ENCODE measurements at places on chromosomes 7 and 10.

- DNase-seq: no peak
These were observed 108.8 kb upstream of the GSDME start for GRCh38 chr7:24866004-24866615.

GRCh38 chr7:43294080-43294630 lies 181.7 kb downstream of the HECW1 start:
- no peak for DNase-seq

GRCh38 chr7:90178679-90179278 lies 24.5 kb downstream of the STEAP1 start:
- no peak for DNase-seq

- no peak for DNase-seq
These were observed 192.5 kb upstream of the PRSS1 start for GRCh38 chr7:142556740-142557139.

- DNase-seq: no peak
These were observed 59.4 kb downstream of the SEMA3C start for GRCh38 chr7:80859272-80859970.

GRCh38 chr10:112805701-112806100 lies 144.3 kb upstream of the TCF7L2 start:
- DNase-seq: no peak

DNA sequence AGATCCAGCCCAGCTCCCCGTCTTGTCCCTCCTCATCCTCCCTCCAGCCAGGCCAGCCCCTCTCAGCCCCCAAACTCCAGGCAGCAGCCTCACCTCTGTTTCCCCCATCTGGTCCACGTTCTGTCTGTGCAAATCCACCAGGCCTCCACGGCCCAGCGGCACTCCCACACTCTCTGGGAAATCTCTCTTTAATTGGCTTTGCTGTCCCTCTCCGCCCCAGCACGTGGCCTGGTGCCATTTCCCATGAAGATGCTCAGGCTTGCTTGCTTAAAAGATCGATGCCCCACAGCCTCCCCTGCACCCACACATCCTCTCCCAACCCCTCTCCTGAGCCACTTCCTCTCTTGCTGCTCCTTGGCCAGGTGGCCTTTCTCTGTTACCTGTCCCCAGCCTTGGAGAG lies 39.3 kb downstream of the PRF1 start:
- no peak for DNase-seq

DNA sequence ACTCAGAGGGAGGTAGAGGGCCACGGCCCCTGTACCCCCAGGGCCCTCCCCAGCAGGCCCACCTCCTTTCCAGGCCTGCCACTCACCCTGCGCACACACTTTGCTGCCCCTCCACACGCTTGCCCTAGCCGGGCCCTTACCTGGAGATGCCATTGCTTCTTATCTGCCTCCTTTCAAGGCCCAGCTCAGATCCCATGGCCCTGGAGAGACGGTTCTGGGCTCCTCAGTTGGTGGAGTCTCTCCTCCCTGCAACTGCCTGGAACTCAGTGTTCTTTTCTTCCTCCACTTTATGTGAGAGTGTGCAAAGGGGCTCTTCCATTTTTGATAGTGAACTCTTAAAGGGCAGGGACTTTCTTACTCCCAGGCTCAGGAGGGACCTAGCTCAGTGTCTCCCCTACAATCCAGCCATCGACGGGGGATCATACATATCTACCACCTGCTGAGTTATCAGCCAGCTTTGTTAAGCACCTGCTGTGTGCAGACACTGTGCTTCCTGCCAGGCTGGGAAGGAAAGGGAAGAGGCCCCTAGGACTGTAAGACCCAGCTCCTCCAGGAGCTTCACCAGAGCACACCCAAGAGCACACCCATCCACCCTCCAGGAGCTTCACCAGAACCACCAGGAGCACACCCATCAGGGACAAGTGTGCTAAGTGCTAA lies 89.3 kb upstream of the MACROH2A2 start:
- no peak for DNase-seq

- no peak for DNase-seq
These were observed 25.4 kb downstream of the TLL2 start for GRCh38 chr10:96488161-96488935.

DNA sequence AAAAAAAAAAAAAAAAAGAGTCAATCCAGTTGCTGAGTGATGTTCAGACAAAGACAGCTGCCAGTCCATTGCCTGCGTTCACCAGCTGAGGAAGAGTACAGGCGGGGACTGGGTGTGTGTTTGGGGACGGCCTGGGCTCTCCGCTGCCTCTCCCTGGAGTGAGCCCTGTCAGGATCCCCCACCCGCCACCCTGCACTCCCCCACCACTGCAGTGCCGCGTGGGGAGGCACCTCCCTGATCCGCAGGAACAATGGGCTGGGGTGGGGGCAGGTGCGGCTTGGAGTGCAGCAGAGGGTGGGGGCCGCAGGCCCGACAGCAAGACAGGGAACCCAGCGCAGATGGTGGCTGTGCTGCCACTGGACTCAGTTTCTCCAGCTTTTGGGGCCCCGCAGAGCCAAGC lies 1.4 kb downstream of the HSPA12A start:
- no peak for DNase-seq

DNA sequence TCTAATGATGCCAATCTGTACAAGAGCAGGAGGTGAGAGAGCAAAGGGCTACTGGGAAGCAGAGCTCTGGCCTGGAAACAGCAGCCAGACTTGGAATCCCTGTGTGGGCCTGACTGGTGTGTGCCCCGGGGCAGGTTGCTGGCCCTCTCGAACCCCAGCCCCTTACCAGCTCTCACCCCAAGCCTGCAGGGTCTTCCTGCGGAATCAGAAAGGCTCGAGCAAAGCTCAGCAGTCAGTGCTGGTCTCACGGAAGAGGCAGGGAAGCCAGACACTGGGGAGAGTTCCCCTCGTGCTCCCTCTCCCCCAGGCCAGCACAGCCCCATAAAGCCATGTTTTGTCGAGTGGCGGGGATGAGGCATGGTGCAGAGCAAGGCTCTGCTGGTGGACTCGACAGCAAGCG lies 50.1 kb downstream of the POLR3A start:
- no peak for DNase-seq

GRCh38 chr10:73965890-73966768 lies 31.8 kb upstream of the VCL start:
- no peak for DNase-seq

DNA sequence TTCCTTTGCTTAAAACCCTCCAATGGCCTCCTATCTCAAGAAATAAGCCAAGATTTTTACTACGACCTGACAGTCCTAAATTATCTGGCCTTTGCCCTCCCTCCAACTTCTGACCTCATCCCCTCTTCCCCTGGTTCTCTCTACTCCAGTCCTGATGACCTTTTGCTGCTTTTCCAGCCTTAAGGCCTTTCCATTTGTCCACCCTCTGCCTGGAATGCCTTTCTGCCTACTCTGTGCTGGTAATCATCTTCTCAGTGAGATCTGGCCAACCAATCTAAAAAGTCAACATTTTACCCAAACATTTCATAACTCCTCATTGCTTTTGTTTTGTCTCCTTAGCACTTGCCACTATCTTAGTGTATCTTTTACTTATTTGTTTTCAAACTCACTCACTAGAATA lies 75.7 kb downstream of the VPS41 start:
- DNase-seq: no peak

DNA sequence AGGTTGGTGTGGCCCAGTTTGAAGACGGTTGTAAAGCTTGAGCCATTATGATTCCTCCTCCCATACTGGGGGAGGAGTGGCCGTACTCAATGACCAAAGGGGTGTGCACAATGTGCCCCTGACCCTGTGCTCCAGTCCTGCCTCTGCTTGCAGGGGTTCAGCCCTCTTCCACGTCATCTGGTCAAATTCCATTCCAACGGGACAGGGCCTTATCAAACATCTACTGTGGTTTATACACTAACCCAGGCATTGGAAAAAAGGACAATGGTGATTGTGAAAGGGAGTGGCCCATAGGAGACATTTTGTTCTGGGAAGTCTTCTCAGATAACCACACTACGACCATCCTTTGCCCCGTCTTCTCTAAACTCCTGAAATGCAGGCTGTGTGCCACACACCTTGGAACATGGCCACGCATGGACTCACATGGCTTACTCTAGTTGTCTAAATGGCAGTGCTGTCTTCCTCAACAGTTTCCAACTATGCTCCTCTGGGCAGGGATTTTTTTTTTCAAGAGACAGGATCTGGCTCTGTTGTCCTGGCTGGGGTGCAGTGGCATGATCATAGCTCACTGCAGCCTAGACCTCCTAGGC lies 103.0 kb downstream of the JCAD start:
- DNase-seq: no peak

GRCh38 chr10:109926825-109927224 lies 3.5 kb upstream of the XPNPEP1 start:
- no peak for DNase-seq

- no peak for DNase-seq
These were observed 5.5 kb downstream of the ANXA11 start for GRCh38 chr10:80199828-80200227.

DNA sequence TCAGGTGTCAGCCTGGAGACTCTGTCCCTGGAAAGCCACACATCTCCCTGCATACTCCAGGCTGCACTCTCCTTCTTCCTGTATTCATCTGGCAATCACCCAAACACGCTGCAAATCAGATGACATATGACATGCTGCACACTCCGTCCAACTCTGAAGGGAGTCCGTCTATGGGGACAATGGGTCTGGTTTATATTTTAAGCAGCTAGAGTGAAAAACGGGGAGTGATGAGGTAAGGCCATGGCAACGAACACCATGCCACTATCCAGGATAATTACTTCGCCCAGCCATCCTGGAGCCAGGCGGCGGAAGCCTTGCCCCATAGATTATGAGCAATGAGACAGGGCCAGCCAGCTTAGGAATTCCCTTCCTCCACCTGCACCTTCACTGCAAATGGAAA lies 140.1 kb downstream of the PLXNA4 start:
- no peak for DNase-seq

Data from activated CD8-positive, alpha-beta memory T cell treated with anti-CD3 and anti-CD28 coated beads for 4 hours (primary cell).